Renal cortical epithelial cell (primary cell): ENCODE measurements at places on chromosomes 6 and 20. TPM values are rescaled to one million over a fixed set of nuclear protein-coding genes. Genes with fewer than 3 reads are reported as not detected.
A peak's percentile ranks its signal among the peaks of the same experiment; 100 is the strongest.

DNA sequence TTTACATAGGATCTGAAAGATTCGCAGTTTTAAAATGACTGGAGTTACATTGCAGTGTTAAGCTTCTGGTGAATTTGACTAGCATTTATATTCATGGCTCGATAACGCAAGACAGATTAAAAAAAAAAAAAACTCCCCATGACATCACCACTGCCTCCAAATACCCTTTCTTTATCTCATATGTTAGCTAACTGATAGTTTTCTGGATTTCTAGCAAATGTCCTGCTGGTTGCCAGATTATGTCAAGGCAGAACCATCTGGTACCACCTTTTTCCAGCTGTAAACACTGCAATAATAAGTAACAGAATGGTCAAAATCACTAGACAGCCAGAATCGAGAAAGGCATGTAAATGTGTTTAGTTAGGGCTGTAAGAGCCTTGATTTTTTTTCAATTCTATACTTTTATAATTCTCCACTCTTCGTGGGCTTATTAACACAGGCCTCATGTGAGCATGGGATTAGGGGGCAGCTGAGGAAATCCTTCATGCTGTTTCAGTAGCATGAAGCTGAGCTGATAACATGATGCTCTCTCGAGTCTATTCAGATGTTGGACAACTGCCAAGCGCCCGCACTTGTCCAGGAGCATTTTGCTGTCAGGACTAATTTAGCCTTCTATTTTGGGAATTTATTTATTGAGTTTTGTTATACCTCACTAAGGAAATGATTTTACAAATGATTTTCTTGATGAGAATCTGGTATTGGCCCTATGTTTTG lies 166.0 kb upstream of the SCGN start:
- DNase-seq = no peak

GRCh38 chr6:16711546-16712254 lies 49.6 kb downstream of the ATXN1 start:
- peak; percentile 42 for DNase-seq

- peak; percentile 42 for DNase-seq
Observed at GRCh38 chr20:15220009-15220656, 882.7 kb upstream of the FLRT3 start.

- no peak for DNase-seq
Observed at GRCh38 chr6:98885330-98885729, 51.0 kb downstream of the POU3F2 start.

- no peak for DNase-seq
Observed at GRCh38 chr6:165365371-165365770, 56.0 kb upstream of the C6orf118 start.

DNA sequence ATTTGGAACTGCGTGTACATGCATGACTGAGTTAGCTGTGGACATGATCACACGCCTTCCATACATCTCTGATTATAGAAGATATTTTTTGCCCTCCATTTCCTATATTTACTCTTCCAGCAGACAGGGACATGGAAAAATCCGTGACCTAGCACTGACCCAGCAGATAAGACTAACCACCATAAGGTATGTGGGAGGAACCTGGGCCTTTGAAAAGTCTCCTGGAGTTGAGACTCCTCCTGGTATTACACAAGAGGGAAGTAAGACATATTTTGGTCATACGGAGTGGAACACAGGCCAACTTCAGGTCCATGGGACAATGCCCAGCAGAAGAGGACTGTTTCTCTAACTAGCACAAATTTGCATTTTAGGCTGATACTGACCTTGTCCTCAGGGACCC lies 13.7 kb upstream of the SIRPB1 start:
- DNase-seq = peak; percentile 11

The TNNC2 gene
- total RNA-seq = not detected in 2 replicates

DNA sequence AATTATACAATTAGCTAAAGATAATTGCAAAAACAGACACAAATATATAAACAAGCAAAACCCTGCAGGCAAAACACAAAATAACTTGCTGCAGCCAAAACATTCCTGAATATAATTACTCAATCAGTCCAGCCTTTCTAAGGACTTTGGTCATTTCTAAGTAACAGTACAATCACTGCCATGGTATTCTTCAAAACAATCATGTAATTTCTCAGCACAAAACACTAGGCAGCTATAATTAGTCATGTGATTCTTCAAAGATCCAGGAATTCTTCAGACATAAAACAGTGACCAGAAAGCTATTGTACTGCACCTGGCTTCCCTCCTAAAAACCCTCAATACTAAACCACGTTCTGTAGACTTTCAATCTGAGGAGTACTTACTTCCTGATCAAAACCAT lies 881.1 kb downstream of the EPHA7 start:
- DNase-seq = peak; percentile 98

DNA sequence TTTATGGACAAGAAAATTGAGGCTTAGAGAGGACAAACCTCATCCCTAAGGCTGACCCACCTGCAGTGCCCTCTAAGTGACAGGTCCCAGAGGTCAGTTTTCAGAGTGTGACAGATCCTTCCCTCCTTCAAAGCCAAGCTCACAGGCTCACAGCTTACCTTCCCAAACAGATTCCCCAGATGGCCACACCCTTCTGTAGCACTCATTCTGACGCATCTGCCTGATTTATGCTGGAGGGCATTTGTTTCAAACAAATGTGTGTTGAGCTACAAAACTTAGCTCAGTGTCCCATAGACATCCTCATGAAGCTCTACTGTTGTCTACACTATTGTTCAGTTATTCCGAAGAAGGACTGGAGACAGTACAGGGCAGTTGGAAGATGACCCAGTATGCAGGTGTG lies 60.6 kb upstream of the RIN2 start:
- no peak for DNase-seq

DNA sequence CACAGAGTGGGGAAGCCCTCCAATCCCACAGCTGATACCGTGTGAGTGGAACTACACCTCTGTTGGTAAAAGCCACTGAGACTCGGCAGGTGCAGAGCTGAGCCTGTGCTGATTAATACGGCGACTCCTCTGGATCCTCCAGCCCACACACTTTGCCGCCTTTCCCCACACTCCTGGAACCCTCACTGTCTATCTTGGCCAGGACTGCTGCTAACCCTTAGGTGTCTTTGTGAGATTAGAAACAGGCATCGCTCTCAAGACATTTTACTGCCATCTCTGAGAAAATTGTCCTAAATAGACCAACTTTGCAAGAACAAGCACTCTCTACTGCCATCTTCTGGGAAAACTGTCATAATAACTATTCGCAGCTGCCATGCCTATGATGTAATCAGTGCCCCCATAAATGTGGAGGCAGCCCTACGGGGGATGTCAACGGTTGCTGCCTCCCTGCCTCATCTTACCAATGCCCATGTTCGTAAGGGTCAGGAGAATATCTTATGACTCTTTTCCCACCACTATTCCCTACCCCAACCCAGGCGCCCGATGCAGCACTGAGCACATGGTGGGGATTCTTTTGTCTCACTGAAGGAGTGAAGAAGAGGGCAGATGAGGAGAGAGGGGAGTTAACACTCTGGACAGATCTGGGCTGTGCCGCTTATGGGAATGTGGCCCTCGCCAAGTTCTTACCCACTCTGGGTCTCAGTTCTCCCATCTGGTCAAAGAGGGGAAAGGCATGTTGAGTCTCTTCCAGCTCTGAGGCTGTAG lies 26.1 kb upstream of the KCNB1 start:
- DNase-seq = peak; percentile 50

- no peak for DNase-seq
Observed at GRCh38 chr6:70412252-70413113, 825 bp upstream of the FAM135A start.

The GATA5 gene
- total RNA-seq = not detected in 2 replicates

GRCh38 chr6:10886691-10887502 lies at the start of gene SYCP2L:
SYCP2L (plus strand) TSS chr6:10887052; CDS start chr6:10887127, 75 bp downstream.
- peak; percentile 75 for DNase-seq

The KIAA1755 gene
- under 0.01 TPM in 1 of 2 replicates, not detected in the other for total RNA-seq

The RAB32 gene
- 82.4 and 277 TPM in 2 replicates for total RNA-seq

The MAP3K5 gene
- 21.6 and 21.7 TPM in 2 replicates for total RNA-seq

The OPRM1 gene
- total RNA-seq = not detected in 2 replicates

DNA sequence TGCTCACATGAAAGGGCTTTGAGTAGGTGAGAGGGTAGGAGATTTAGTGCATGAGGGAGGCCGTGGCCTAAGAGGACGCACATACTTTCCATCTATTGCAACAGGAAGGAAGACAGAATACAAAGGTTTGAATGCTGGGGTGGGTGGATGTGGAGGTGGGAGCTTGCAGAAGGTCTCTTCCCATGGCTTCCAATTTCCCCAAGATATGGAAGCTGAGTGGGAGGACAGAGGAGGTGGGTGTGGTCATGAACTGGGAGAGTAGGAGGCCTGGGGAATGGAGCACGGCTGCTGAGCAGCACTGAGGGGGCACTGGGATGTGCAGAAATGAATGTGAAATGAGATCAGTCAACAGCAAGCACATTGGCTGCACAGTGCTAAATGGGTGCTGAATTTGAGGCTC lies 70.3 kb downstream of the SCML4 start:
- no peak for DNase-seq

DNA sequence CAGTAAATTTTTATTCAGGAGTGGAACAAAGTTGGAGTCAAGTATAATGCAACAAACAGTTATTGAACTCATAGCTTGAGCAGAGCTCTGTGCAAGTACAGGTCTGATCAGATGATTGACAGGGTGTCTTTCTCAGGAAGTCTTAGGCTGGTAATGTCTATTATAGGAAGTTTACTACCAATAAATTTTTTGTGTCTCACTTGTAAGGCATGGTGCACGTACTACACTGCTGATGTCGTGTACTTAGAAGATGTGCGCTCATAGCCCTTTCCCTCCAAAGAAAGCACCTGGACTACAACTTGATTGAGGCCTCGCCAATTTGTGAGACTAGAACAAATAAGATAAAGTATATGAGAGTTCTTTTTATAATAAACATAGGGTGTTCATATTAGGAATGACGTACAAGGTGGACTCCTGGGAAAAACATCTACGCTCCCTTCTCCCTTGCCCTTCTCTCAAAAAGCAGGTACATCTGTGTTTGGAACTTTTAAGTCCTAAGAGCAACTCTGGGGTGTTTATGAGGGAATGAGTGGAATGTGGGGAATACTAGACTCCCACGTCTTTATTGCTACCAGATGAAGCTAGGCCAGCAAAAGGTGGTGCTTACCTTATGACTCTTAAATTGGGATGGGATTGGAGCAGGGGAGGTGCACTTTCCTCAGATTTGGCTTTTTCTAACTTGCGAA lies 1.5 kb downstream of the NDUFAF5 start:
- no peak for DNase-seq

DNA sequence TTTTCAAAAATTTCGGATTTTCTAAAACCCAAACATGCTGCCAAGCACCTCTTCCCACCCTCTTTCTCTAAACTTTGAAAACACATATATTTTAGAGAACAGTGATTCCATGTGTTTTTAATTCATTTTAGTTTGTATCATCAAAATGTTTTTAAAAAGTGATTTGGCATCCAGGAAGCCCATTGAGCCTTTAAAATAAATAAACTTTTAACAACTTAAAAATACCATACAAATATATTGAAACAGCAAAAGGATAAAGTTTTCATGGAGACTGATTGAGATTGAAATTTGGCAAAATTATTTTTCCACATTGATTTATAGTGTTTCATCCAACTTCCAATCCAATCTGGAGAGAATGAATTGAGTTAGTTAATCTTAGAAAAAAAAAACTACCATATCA lies 374.7 kb downstream of the CD109 start:
- DNase-seq = no peak

DNA sequence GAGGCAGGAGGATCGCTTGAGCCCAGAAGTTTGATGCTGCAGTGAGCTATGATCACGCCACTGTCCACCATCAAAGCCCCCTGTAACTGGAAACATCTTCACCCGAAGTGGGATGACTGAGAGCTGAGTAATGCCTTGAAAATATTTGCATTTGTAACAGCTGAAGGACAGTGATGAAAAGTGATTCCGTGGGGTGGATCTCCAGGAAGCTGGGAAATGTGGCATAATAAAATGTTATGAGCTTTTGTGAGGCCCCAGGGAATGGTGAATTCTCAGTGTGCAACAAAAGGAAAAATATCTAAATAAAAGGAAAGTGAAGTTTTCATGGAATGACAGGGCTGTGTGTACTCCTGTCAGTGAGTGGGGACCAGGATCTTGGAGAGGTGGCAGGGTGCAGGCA lies 92.0 kb downstream of the JAG1 start:
- no peak for DNase-seq

DNA sequence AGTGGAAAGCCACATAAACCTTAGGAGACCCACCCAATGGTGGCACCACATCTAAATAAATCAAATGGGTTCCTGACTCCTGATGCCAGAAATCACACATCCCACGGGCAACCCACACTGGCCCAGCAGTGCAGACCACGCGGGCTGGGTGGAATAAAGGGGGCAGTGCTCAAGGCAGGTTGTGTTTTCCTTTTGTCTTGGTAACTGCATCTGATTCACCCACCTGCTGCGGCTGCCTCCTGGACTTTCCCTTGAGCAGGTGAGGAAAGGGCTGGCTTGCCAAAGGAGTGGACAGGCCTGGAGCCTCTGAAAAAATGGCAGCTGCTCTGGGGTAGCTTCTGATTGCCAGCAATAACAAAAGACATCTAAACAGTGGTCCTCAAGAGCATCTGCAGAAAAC lies 119.5 kb upstream of the KCNK16 start:
- no peak for DNase-seq

DNA sequence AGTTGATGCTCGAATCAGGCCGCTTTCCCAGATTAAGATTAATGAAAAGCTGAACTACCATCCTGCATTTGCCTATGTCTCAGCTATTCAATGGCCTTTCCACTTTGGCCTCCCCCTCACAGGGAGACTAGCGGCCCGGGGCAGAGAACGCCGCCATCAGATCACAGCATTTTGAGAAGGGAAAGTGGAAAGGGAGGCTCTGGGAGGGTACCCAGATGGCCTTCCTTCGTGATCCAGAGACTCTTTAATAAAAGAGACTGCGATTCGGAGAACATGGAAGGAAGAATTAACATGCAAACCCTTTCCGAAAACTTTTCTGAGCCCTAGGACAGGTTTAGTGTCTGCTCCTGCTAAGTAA lies 533 bp downstream of the MRPS18A start:
- no peak for DNase-seq

GRCh38 chr6:89350281-89350966 lies 2.1 kb downstream of the UBE2J1 start:
- peak; percentile 35 for DNase-seq
